Stimulated activated CD4-positive, alpha-beta T cell treated with anti-CD3 and anti-CD28 coated beads, Interleukin-4, amount 100 ng/mL, for 48 hours (primary cell): ENCODE measurements at places on chromosomes 1 and 21.
A peak's percentile ranks its signal among the peaks of the same experiment; 100 is the strongest.

DNA sequence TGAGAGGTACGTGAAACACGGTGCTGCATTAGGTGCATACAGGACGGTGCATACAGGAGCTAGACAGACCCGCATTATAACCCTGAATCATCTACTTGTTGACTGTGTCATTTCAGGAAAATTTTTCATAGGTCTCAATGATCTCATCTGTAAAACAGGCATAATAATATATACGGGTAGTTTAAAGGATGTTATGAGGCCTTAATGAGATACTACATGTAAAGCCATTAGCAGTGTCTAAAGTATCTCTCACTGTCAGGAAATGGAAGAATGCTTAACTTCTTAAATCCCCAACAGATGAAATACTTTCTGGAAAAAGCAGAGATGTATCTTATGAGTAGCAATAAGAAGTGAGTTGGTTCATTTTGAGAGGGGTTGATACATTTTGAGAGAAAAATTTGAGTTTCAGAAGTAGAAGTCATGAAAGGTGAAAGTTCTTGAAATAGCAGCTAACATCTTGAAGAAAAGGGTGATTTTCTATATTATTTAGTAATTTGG lies 669.6 kb downstream of the PTPRC start:
- DNase-seq = no peak

DNA sequence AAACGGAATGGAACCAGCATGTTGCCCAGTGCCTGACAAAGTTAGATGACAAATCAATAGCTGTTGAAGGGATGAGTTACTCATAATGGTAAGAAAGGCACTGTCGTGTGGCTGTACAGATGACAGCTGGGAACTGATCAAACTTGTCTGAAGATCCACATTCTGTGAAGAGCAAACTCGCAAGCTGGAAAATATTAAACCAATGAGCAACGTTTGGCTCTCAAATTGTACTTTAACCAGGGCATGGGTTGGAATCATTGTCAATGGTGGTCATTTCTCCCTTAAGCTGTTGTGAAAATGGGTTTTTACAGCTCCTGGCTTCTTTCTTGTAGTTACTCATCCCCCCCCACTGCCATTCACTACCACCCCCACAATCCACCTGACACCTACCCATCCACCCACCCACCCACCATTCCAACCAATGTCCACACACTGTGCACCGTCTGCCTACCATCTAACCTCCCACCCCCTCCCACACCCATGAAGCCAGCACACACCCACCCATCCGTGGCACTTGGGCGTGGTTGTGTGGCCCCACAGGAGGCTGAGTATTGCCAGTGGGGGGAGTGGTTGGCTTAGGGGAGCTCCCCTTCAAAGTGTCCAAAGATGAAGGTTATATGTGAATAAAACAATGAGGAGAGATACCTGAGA lies 46.7 kb downstream of the CLDN14 start:
- no peak for DNase-seq

GRCh38 chr1:15934211-15935055 lies 41.5 kb downstream of the ZBTB17 start:
- DNase-seq = no peak

- no peak for DNase-seq
Observed at GRCh38 chr1:191582169-191582568, 576.1 kb upstream of the RGS18 start.

DNA sequence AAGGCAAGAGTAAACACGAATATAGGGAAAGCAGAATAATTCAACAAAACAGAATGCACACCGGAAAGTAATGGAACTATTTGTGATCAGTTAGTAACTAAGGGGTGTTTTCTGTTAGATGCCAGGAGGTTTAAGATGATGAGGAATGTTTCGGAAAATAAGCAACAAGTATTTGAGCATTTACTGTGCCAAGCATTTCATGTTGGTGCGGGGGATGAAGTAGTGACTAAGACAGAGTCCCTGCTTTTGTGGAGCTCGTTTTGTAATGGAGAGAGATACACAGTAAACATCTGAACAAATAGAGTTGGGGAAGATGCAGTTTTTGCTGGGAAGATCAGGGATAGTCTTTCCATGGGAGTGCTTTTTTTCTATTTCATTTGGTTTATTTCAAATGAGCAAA lies 78.7 kb downstream of the DYRK1A start:
- DNase-seq = no peak

DNA sequence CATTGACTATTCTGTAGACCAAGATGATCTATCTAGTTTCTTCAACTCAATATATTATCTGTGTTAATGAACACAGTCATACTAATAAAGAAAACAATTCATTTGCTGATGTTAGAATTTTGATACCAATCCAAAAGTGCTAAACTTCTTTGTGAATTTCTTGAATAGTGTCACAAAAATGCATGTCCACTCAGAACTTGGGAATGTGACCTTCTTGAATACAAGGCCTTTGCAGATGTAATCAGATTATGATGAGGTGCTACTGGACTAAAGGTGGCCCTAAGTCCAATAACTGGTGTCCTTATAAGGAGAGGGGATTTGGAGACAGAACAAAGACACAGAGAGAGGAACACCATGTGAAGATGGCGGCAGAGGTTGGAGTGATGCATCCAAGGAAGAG lies 305.8 kb upstream of the ZP4 start:
- DNase-seq = no peak

GRCh38 chr1:216290074-216290473 lies 133.2 kb downstream of the USH2A start:
- DNase-seq = no peak

DNA sequence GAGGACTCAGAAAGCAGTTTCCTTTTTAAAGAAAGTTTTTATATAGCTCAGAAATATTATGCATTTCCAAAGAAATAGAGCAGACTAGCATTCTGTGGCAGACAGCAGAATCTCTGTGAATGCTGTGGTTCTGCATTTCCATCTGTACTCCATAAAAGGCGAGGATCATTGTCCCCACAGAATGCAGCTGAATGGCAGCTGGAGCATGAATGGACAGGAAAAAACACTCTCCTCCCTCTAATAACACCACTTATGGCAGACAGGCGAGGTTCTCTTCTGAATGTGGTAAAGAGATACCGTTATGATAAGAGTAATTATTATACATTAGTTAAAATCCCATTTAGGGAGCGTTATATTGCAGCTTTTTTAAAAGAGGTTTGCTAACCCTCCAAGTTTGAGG lies 81.4 kb upstream of the WLS start:
- DNase-seq = no peak

- no peak for DNase-seq
Observed at GRCh38 chr21:36528716-36529115, 48.8 kb upstream of the CLDN14 start.

- no peak for DNase-seq
Observed at GRCh38 chr1:20873311-20873710, 86.2 kb upstream of the HP1BP3 start.

DNA sequence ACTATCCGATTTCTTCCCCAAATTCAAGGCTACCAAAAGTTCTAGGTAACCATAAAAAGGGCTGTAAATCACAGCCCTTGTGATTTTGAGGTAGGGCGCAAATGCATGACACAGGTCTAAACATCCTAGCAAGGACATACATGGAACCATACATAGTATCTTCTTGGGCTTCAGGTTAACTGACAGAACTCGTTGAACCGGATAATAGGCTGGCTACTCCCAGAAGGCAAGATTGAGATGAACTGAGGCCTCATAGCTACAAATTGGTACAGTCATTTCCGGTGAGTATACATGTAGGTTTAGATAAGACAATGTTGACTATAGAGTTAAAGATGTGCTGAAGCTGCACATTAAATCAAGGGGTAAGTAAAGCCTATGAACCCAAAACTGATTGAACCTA lies 27.3 kb upstream of the TP53BP2 start:
- DNase-seq = no peak

GRCh38 chr1:5727871-5728643 lies 264.2 kb downstream of the NPHP4 start:
- DNase-seq = no peak

GRCh38 chr1:214136324-214136919 lies 144.5 kb upstream of the SMYD2 start:
- no peak for DNase-seq

GRCh38 chr1:145891587-145892485 lies 6.2 kb upstream of the ANKRD35 start:
- peak; percentile 40 for DNase-seq

DNA sequence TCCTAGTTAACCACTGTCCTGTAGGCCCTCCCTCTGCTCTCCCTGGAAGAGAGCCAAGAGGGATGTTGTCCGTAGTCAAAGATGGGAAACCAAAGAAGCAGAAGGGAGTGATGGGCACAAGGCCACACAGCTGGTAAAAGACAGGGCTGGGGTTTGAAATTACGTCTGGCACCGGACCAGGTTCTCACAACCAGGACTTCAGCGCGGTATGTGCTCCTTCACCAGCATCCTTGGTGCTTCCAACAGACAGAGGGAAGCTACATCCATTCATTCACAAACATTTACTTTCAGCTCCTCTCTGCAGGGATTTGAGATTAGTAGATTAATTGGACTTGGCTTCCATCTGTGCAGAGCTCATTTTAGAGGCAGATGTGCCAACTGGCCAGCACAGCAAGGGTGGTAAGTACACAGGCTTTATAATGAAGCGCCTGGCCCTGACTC lies 191.2 kb downstream of the TRABD2B start:
- DNase-seq = no peak

- DNase-seq = no peak
Observed at GRCh38 chr1:116506132-116507004, 64.5 kb downstream of the CD58 start.
